Activated naive CD8-positive, alpha-beta T cell treated with anti-CD3 and anti-CD28 coated beads for 36 hours (primary cell): ENCODE measurements at places on chromosomes 4 and X. TPM values are rescaled to one million over a fixed set of nuclear protein-coding genes. Genes with fewer than 3 reads are reported as not detected.

DNA sequence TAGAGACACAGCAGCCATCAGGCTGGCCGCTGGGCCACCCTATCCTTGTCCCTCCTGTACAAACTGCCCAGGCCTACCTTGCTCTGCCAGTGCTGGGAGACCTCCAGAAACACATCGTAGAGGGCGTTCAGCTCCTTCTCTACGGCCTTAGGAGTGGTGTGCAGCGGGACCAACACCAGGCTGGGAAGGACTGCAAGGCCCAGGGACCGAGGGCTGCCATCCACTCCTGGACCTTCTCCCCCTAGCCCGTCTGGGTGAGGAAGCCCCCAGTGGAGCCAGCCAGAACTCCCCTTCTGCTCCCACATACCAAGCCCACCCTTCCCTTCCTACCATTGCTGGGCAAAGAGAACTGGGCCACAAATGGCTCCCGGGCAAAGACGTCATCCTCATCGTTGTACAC, 5.0 kb downstream of the RPL10 start:
- H3K4me3 ChIP-seq, result no peak overlapping the region
- H3K36me3 ChIP-seq, result peaks cover 30% of the 10 kb centered on the region
- peaks cover 15% of the 10 kb centered on the region for H3K27me3 ChIP-seq

DNA sequence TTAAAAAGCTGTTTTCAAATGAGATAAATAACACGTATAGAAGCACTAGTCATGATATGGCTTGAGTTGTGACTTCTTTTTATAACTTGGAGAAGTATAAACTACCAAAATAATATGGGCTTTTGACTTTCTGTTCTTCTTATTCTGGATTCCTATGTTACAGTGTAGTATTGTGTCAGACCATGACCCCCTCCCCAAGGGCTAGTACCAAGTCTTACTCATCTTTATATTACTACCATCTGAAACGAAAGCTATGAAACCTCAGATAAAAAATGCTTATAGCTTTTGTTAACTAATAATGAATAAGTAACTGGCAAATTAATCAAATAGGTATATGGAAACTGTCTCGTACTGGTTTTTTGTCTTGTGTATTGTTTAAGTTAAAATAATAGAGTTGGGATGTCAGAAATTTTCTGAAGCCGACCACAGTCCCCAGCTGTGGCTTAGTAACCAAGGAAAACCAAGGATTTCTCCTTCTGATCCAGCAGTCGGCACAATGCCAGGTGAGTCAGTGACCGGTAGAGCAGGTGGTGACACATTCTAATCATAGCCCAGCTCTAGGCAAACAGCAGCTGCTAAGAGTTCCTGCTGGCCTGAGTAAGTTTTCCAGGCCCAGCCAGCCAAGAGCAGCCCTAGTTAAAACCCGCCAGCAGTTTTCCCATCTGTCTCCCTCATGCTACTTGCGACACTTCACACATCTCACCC, 163.3 kb upstream of the PRDX4 start:
- no peaks in the 10 kb centered on the region for H3K36me3 ChIP-seq
- H3K27me3 ChIP-seq, result no peaks in the 10 kb centered on the region
- DNase-seq, result no peak
- no peak overlapping the region for H3K27ac ChIP-seq
- H3K4me1 ChIP-seq, result no peaks in the 10 kb centered on the region

DNA sequence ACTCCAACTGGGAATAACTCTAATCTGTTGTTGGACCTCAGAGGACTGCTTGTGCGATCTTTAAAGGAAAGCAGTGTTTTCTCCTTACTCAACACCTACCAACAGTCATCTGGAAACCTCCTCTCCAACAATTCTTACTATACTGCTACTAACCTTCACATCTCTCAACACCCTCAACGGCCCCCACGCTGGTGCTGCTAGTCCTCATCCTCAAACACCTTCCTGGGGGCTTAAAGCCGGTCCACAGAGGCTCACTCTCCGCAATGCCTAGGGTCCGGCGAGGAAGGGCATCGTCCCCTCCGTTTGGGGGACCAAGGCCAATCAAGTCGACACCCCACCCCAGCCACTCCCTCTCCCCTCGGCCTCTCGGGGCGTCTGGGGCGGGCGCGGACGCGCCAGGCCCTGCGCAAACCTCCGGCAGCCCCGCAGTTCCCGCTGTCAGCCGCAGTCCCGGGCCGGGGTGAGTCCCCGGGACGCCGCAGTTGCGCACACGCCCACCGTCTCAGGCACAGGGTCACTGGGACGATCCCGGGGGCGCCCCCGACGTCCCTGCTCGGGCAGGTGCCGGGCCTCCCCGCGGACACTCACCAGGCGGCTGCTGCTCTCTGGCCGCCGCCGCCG, 418 bp downstream of the TAB3 start:
- peaks cover 7% of the 10 kb centered on the region for H3K36me3 ChIP-seq
- DNase-seq, result peak; percentile 36
- H3K27ac ChIP-seq, result peak overlapping the region; percentile 85
- no peaks in the 10 kb centered on the region for H3K27me3 ChIP-seq

DNA sequence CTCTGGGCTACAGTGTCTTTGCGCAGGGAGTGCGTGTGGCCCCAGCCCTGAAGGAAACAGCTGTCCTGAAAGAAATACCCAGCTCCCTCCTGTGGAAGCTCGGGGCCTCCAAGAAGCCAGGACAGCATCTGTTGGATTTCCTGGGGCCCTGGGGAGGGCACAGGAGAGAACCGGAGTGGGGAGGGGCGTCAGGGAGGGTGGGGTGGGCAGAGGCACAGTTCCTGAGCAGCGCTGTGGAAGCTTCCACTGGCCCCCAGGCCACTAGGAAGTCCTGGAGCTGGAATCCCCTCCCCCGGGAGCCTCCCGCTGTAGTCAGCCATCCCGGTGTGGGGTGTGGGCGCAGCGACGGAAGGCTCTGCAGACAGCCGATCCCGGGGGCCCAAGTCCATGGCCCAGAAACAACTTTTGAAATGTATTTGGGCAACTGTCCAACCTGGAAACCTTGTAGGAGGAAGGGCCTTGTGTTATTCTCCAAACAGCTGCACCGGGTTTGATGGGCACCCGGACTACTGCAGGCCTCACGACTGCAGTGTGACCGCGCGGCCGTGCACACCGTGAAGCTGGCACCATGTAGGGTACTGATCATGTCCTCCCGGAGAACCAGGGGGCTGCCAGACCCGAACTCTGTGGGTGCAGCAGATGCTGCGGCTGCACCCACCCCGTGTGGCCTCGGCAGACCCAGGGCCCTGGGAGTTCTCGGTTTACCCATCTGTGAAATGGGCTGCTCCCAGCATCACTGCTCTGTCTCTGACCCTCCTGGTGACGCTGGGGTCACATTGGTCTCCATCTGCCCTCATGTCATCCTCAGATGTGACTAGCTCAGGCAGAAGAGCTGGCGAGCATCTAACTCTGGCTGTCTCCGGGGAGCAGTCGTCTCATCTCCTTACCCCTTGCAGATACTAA, 68.5 kb upstream of the HMX1 start:
- H3K4me1 ChIP-seq, result no peaks in the 10 kb centered on the region
- peaks cover 12% of the 10 kb centered on the region for H3K27me3 ChIP-seq
- no peak overlapping the region for H3K27ac ChIP-seq
- DNase-seq, result no peak
- H3K36me3 ChIP-seq, result no peaks in the 10 kb centered on the region

- H3K4me3 ChIP-seq, result no peak overlapping the region
- H3K36me3 ChIP-seq, result no peaks in the 10 kb centered on the region
- no peak overlapping the region for H3K27ac ChIP-seq
Measured at GRCh38 chr4:151524610-151525009, 115.6 kb downstream of the FHIP1A start.

GRCh38 chrX:39150220-39150619, 349.0 kb downstream of the MID1IP1 start:
- no peak for DNase-seq
- H3K4me1 ChIP-seq, result peaks cover 2% of the 10 kb centered on the region
- H3K27me3 ChIP-seq, result no peaks in the 10 kb centered on the region
- H3K36me3 ChIP-seq, result no peaks in the 10 kb centered on the region
- no peak overlapping the region for H3K27ac ChIP-seq

DNA sequence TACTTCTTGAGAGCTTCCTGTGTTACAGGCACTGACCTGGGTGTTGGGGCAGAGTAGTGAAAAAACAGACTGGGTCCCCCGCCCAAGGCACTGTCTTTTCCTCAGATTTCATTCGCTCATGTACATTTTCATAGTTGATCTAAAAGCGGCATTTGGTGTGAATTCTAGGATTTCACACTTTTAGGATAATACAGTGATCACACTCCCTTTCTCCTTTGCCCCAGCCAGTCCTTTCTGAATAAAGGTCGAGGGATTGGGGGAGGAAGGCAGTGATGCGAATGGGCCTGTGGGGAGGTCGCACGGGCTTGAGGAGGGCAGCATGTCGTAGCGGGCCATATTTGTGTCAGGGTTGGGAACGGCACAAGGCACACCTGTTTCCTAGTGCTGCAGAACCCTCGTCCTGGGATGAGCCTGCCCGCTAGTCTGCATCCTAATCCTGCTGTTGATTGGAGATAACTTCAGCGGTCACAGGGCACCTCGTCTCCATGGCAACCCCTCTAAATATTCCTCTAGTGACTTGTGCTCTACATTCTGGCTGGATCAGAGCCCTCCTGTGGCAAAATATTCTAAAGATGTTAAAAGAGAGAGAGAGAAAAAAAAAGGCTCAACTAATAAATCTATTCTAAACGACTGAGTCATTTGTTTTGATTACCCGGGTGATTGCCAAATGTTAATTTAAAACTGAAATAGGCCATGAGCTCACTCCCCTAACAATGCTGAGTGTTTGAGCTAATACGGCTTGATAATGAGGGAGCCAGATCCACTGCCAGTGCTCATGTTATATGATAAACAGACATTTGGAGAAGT, 21.8 kb downstream of the FHL1 start:
- H3K36me3 ChIP-seq, result no peaks in the 10 kb centered on the region
- no peak overlapping the region for H3K27ac ChIP-seq
- no peaks in the 10 kb centered on the region for H3K4me1 ChIP-seq
- H3K27me3 ChIP-seq, result no peaks in the 10 kb centered on the region

DNA sequence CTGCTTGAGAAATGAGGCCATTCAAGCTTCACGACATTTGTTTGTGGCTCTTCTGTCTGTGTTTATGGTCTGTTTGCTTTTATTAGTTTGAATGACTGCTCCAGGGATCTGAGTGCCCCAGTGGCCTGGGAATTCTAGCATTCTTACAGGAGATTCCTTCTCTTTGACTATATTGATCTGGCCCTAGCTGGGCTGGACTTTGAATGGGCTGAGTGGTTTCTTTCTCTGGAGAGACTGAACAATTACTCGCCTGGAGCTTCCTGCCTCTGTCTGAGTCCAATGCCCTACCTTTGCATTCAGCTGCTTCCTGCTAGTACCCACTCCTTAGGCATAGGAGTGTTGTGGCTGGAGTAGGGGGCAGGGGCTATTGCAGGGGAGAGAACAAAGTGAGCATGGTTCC, 51.2 kb upstream of the EDA start:
- no peaks in the 10 kb centered on the region for H3K4me1 ChIP-seq
- no peak overlapping the region for H3K4me3 ChIP-seq
- peaks cover 7% of the 10 kb centered on the region for H3K27me3 ChIP-seq
- H3K27ac ChIP-seq, result no peak overlapping the region
- no peak for DNase-seq

- no peak overlapping the region for H3K4me3 ChIP-seq
- peaks cover 13% of the 10 kb centered on the region for H3K4me1 ChIP-seq
- H3K27me3 ChIP-seq, result no peaks in the 10 kb centered on the region
- DNase-seq, result no peak
- no peak overlapping the region for H3K27ac ChIP-seq
- peaks cover 19% of the 10 kb centered on the region for H3K36me3 ChIP-seq
Measured at GRCh38 chr4:148097801-148098200, 344.4 kb downstream of the NR3C2 start.

- H3K27me3 ChIP-seq, result peaks cover 5% of the 10 kb centered on the region
- no peak for DNase-seq
- peak overlapping the region; percentile 98 for H3K27ac ChIP-seq
- H3K4me3 ChIP-seq, result peak overlapping the region; percentile 97
- peaks cover 37% of the 10 kb centered on the region for H3K4me1 ChIP-seq
Measured at GRCh38 chr4:118279920-118280432, 72.8 kb downstream of the PRSS12 start.

- peaks cover 9% of the 10 kb centered on the region for H3K4me1 ChIP-seq
- H3K4me3 ChIP-seq, result no peak overlapping the region
- H3K27ac ChIP-seq, result no peak overlapping the region
- DNase-seq, result no peak
- no peaks in the 10 kb centered on the region for H3K27me3 ChIP-seq
Measured at GRCh38 chr4:87120010-87120409, 100.4 kb downstream of the KLHL8 start.

GRCh38 chr4:131084997-131085396, 1989.0 kb downstream of the C4orf33 start:
- no peaks in the 10 kb centered on the region for H3K4me1 ChIP-seq
- no peaks in the 10 kb centered on the region for H3K27me3 ChIP-seq
- no peak for DNase-seq
- H3K27ac ChIP-seq, result no peak overlapping the region

DNA sequence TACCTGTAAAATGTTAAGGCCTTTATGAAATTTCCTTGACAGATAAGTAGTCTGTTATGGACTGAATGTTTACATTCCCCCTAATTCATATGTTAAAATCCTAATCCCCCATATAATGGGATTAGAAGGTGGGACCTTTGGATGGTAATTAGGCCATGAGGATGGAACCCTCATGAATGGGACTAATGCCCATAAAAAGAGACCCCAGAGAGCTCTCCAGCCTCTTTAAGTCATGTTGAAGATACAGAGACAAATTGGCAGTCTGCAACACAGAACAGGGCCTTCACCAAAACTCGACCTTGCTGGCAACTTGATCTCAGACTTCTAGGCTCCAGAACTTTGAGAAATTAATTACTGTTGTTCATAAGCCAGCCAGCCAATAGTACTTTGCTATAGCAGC, 1344.5 kb upstream of the PCDH7 start:
- no peak overlapping the region for H3K4me3 ChIP-seq
- no peaks in the 10 kb centered on the region for H3K36me3 ChIP-seq
- H3K4me1 ChIP-seq, result no peaks in the 10 kb centered on the region
- H3K27me3 ChIP-seq, result no peaks in the 10 kb centered on the region
- no peak for DNase-seq

GRCh38 chr4:81495345-81495744, 23.6 kb upstream of the RASGEF1B start:
- no peak for DNase-seq
- no peaks in the 10 kb centered on the region for H3K27me3 ChIP-seq
- peak overlapping the region; percentile 77 for H3K27ac ChIP-seq
- H3K4me3 ChIP-seq, result no peak overlapping the region
- H3K36me3 ChIP-seq, result peaks cover 36% of the 10 kb centered on the region

DNA sequence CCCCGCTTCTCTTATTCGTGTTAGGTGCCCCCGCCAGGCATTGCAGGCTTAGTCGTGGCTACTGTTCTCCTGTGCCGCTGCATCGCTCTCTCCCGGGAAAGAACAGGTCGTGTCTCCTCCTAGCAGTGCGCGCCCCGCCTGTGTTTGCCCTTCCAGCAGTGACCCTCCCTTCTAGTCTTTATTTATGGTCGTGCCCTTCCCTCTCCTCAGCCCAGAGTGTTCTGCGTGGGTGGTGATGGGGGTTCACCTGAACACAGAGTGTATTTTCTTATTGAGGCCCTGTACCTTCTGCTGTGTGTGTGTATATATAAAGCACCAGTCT, 15.2 kb downstream of the USP11 start:
- peaks cover 10% of the 10 kb centered on the region for H3K36me3 ChIP-seq
- H3K4me3 ChIP-seq, result no peak overlapping the region
- DNase-seq, result no peak
- no peaks in the 10 kb centered on the region for H3K27me3 ChIP-seq
- H3K4me1 ChIP-seq, result no peaks in the 10 kb centered on the region

GRCh38 chrX:124736553-124737270, 390.3 kb downstream of the SH2D1A start:
- H3K27ac ChIP-seq, result peak overlapping the region; percentile 12
- no peaks in the 10 kb centered on the region for H3K27me3 ChIP-seq
- H3K4me3 ChIP-seq, result peak overlapping the region; percentile 60
- H3K36me3 ChIP-seq, result no peaks in the 10 kb centered on the region

Gene TXK
- total RNA-seq, result 14.2 TPM

Gene MAML3
- 2.1 TPM for total RNA-seq

Gene ATP1B4
- total RNA-seq, result not detected

Gene VEGFC
- total RNA-seq, result not detected

Gene MRFAP1
- 107 TPM for total RNA-seq
